Fibroblast of mammary gland (primary cell): ENCODE measurements at places on chromosomes 12 and 14.
A peak's percentile ranks its signal among the peaks of the same experiment; 100 is the strongest.

DNA sequence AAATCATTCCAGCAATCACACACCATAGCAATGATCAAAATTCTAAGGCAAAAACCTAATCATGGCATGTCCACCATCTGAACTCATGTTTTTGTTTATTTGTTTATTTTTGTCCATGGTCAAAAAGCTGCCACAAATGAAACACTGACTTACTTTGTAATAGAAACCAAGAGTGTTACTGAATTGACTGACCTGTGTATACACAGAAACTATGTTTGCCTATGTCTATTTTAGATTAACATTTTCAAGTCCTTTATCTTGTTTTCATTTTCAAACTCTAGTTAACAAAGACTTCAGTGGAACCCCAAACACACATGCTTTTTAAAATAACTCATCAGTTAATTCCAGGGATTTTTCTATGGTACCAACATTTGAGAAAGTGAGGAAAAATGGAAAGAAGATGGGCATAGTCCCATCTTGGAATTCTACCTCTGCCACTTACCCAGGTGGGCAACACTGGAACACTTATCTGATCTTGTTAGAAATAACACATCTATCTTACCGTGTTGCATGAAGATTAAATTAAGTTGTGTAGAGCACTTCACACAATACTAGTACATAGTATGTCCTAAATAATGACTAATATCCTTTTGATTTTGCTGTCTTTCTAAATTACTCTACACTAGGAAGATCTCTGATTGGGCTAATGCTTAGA is 6.4 kb downstream of the LUM start:
- no peak for DNase-seq

DNA sequence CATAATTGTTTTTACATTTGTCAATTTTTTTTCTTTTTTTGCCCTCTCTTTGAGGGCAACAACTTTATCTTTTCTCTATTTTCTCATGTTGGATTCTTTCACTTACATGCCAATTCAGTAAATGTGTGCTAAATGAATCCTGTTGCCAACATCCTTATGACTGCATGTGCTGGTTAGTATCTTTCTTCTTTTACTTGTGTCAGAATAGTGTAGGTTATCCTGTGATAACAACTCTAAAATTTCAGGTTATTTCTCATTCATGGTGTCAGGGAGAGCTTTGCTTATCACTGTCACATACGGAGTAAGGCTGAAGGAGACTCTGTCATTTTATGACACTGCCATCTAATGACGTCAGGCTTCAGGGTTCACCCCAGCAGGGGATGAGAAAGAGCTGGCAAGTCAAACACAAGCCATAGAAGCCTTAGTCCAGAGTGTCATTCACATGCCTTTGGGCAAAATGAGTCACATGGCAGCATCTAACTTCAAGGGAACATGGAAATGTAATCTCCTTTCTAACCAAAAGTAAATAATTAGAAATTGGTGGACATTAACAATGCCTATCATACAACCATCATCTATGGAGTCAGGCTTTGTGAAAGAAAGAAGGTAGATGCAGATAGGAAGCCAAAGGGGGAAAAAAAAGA is 242.5 kb upstream of the ATP2B1 start:
- DNase-seq: peak; percentile 49

DNA sequence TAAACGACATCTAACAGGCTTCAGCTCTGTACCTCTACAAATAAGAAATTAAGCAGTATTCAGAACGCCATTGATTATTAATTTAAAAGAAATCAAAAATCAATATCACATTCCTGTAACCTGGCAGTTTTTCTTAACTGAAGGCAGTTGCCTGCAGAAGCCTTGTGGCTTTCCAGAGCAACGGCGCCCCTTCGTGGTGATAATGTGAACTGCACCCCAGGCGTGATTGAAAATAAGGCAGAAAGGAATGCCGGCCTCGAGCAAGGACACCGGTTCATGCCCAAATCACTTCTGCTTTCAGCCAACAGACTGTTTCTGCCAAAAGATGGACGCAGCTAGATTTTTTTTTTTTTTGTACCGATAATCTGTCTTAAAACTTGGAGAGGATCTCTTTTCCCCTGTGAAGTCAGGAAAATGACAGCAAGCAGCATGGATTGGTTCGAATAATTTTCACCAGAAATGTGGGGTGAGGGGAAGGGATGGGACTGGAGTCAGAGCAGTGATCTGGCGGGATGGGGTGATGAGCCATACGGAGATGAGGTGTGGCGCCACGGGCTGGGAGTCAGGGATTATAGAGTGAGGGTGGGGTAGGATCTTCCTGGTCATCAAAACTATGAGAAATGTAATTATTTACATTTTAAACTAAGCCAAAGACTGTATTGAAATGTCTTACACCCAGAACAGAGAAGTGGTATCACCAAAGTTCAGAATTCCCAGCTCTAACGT is 473.0 kb downstream of the DPF3 start:
- peak; percentile 60 for DNase-seq

- no peak for DNase-seq
Measured at GRCh38 chr12:27344760-27345159, 12.1 kb downstream of the BMAL2 start.

DNA sequence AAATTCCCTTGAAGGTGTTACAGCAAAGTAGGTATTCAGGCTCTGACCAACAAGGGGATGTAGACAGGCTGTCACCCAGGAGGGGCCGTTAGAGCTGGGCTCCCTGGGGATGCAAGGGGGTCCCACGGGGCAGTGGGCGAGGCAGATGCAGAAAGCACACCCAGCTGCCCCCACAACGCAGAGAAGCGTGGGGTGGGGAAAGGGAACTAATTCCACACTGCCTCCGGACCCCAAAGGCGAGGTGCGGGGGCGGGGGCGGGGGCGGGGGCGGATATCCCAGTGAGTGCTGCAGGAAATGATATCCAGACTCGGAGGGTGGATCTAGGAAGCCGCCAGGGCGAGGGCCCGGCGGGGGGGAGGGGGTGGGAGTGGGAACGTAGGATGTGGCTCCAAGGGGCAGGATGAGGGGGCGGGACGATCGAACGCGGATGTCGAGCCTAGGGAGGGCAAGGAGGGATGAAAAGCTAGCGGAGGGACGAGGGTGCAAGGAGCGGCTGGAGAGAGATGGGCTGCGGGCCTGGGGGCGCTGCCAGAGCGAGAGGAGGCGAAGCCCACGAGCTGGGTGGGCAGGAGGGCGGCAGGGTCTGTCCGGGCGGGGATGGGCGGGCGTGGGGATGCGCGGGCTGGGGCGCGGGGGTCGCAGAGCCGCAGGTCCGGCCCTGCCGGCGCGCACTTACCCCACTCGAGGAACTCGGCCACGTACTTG is 874 bp downstream of the CDC42BPB start:
- DNase-seq: peak; percentile 72

DNA sequence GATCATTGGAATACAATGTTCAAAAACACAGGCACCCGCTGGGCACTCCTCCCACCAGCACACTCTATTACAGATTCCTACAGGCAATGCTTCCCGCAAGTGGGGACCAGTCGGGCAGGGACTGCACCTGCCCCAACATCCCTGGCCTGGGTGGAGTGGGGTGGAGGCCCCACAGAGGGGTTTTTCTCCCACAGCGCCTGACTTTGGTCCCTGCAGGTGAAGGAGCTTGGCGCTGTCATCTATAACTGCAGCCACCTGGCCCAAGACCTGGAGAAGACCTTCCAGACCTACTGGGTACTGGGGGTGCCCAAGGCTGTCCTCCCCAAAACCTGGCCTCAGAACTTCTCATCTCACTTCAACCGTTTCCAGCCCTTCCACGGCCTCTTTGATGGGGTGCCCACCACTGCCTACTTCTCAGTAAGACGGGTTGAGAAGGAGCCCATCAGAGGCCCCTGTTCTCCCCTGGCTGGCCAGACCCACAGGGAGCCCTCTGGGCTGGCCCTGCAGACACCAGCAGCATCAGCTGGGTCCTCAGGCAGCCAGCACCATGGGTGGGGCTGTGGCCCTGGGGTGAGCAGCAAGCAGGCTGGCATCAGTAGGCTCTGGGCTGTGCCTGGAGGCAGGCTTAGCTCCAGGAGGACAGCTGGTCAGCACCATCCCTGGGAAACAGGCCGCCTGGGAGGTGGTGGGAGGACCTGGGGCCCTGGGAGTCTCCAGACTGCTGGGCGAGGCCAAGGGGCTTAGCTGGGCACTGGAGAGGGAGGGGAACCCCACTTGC is 6.0 kb downstream of the PLD4 start:
- DNase-seq: no peak

GRCh38 chr12:3129301-3130056 is 52.3 kb downstream of the TSPAN9 start:
- peak; percentile 84 for DNase-seq

DNA sequence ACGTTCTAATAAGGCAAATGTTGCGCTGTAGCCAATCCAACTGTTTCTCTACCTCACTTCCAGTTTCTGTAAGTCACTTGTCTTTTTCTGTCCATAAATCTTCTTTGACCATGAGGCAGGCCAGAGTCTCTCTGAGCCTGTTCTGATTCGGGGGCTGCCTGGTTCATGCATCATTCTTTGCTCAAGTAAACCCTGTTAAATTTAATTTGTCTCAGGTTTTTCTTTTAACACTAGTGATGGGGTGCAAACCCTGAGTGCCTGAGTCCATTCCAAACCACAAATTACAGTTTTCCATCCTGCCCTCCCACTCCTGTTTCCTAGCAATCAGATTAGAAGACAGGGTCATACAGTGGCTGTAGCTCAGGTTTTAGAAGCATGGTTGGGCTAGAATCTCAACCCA is 41.9 kb downstream of the VWF start:
- no peak for DNase-seq

- no peak for DNase-seq
Measured at GRCh38 chr12:28883406-28883997, 265.6 kb upstream of the FAR2 start.

- peak; percentile 48 for DNase-seq
Measured at GRCh38 chr14:52333823-52334657, 19.9 kb downstream of the PTGER2 start.

DNA sequence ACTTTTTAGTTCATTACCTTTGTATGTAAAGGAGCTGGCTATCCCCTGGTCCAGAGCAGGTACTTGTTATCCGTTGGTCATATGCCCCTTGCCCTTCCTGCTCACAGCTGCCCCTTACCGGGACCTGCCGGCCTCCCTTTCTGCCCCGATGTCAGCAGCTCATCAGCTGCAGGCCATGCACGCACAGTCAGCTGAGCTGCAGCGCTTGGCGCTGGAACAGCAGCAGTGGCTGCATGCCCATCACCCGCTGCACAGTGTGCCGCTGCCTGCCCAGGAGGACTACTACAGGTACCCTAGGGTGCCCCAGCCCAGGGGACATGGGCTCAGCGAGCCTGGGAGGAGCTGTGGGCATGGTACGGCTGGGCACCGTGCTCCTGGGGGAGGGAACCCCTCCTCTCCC is 2.3 kb upstream of the RNU7-1 start:
- no peak for DNase-seq

DNA sequence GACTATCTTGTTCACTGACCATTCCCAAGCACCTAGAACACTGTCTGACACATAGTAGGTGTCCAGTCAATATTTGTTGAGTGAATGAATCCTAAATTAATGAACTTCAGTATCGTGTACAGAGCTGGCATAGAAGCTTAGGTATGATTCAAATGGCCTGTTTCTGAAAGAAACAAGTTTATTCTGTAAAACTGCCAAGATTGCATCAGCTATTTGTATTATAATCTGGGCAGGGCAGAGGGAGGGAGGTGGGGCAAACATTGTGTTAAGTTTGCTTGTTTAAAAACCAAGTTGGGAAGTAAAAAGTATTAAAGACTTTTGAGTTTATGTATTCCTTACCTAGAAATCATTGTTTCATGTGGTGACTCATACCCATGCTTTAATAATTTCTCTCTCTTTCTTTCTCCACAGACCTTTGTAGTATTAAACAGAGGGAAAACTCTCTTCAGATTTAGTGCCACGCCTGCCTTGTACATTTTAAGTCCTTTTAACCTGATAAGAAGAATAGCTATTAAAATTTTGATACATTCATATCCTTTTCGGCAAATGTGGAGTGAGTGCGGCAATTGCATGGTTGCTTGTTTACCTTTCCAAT is 92.8 kb downstream of the SCN8A start:
- peak; percentile 68 for DNase-seq

DNA sequence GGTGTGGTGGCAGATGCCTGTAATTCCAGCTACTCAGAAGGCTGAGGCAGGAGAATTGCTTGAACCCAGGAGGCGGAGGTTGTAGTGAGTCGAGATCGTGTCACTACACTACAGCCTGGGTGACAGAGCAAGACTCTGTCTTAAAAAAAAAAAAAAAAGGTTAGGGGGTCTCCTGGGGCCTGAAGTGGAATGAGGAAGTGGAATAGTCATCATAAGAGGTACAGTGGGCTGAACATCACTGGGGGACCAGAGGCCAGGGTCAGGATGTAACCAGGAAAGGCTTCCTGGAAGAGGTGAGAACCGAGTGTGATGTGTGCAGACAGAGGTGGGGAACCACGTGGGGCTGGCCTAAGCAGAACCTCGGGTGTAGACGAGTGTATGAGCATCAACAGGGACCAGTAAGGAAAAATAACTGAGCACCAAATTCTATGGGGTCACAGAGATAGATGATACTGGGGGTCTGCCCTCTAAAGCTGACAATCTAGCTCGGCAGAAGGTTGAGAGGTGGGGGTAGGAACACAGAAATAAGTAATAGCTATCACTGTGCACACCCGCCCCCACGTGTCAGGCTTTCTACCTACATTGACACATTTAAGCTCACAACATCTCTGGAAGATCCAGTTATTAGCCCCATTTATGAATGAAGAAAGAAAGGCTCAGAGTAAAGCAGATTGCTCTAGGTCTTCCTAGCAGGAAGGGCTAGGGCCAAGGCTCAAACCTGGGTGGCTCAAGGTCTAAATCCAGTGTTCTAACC is 5.0 kb upstream of the COX6A1 start:
- DNase-seq: no peak

DNA sequence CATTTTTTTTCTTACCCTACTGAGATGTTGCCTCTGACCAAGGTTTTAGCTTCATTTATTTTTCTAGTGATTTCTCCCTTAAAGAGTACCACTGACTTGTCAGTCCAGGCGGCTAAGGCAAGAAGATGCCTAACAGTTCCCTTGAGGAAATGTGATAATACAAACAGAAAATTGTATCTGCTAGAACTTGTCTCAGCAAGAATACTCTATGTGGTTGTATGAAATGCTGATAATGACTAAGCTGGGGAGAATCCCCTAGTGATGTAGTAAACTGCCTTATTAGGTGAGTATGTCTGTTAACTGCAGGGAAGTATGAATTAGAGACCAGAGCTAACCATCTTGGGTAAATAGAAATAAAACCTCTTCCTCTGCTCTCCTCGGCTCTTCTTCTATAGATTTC is 6.7 kb downstream of the C12orf54 start:
- DNase-seq: peak; percentile 10

GRCh38 chr12:130524759-130525158 is 187.1 kb downstream of the PIWIL1 start:
- no peak for DNase-seq

DNA sequence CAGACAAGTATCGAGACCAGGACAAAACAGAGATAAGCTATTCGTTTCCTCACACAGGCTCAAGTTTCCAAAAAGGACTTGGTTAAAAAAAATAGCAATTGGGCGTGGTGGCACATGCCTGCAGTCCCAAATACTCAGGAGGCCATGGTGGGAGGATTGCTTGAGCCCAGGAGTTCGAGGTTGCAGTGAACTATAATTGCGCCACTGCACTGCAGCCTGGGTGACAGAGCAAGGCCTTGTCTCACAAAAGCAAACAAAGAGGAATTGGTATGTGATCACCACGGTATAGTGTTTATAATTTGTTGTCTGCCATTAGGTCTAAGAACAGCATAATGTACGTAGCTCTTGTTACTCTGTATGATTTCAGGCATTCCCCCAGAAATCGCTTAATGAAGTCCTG is 175.3 kb downstream of the DERA start:
- DNase-seq: no peak
